SHP77 treated with DMSO at 0.1 percent for 48 hours (cell line): ENCODE measurements at places on chromosomes 6 and 20.

- DNase-seq: no peak
Measured at GRCh38 chr6:13439644-13440043, 47.8 kb downstream of the GFOD1 start.

DNA sequence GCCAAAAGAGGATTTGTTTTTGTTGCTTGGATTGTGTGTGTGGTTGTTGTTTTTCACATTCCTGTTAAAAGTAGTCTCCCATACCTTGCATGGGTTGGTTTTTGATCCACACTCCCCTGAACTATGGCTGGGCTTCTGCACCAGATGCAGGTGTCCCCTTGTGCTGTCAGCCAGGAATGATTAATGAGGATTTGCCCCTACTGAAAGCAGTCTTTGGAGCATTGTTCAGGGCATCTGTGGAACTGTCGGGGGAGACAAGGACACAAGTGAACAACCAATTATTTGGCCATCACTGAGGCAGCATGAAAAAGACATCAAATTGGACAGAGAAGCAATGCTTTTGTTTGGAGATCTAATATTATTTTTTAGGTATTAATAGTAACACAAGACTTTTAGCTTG lies 373.2 kb upstream of the MMS22L start:
- no peak for DNase-seq

GRCh38 chr6:165010556-165011535 lies 298.6 kb downstream of the C6orf118 start:
- DNase-seq: no peak

DNA sequence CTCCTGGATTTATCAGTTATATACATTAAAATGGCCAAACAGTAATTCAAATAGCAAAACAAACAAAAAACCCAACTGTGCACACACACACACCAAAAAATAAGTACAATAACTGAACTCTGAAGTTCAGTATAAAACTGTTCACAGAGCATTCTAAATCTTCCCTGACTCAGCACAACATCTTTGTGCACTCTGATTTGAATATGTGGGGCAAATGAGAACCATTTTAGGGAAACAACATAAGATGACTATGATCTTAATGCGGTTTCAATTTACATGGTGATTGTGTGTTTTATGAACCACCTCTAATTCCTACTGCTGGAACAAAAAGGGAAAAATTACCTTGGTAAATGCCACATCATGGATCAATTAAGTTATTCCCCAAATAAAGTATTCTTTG lies 41.7 kb downstream of the PLAGL1 start:
- DNase-seq: no peak

DNA sequence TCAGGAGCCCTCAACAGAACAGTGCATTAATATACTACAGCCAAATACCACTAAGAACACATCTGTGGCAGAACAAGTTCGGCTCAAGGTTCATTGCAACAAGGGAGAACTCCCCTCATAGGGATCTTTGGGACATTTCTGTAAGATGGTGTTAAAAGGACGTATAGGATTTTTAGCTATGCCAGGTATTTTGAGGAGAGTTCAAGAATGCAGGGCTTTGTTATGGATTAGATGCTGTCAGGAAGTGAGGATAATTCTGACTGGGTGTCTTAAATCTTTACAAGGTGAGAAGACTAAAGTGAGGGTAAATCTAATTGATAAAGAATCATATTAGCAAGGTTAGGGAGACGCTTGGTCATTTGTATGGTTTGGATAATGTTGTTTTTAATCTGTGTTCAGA lies 83.7 kb upstream of the AHI1 start:
- no peak for DNase-seq

GRCh38 chr20:2165871-2166270 lies 64.2 kb downstream of the STK35 start:
- no peak for DNase-seq

- no peak for DNase-seq
Measured at GRCh38 chr20:23966298-23966697, 22.3 kb downstream of the GGTLC1 start.

GRCh38 chr6:109297406-109298110 lies 84.7 kb downstream of the CD164 start:
- no peak for DNase-seq

- no peak for DNase-seq
Measured at GRCh38 chr6:23690453-23691049, 435.5 kb upstream of the NRSN1 start.

DNA sequence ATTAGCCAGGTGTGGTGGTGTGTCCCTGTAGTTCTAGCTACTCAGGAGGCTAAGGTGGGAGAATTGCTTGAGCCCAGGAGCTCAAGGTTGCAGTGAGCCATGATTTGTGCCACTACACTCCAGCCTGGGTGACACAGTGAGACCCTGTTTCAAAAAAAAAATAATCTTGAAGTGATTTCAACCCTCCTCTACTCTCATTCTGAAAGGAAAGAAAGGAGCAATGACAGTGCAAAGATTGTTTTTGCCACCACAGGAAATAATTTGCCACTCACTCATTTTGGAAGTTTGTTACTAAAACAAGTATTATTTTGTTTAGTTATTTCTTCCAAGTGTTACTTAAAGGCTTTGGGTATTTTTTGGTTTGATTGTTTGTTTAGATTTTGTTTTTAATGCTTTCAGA lies 45.6 kb downstream of the BLTP3A start:
- no peak for DNase-seq

DNA sequence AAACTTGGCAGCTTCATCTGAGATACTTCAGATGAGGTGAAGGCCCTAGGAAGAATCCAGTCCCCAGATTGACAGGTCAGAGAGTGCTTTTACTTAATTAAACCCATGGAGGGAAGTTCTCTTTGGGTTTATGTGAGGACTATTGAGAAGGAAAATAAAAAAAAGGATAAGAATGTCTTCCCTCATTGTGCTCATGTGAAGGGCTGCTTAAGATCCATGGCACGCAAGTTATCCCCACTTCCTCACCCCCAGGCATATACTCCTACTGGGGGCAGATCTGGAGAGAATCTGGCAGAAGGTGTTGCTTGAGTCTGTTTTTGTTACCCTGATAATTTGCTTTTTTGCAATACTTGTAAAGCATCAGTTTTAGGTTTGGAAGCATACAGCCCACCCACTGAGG lies 322.9 kb upstream of the TFAP2D start:
- no peak for DNase-seq

DNA sequence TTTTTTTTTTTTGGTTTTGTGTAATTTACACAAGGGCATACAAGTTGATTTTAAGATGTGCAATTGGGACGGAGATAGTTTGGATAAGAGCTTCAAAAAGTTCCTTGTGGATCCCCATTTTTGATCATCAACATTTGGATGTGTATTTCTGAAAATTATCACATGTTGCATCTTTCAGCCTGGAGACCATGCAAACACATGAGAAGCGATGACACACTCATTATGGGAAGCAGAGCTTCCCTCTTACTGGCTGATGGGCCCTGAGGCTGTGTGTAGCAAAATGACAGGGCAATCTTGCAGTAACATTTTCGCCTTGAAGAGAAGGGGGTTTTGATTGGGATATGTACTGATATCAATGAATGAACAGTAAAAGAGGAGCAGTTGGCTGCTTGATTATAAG lies 22.0 kb upstream of the RIPK1 start:
- DNase-seq: no peak

DNA sequence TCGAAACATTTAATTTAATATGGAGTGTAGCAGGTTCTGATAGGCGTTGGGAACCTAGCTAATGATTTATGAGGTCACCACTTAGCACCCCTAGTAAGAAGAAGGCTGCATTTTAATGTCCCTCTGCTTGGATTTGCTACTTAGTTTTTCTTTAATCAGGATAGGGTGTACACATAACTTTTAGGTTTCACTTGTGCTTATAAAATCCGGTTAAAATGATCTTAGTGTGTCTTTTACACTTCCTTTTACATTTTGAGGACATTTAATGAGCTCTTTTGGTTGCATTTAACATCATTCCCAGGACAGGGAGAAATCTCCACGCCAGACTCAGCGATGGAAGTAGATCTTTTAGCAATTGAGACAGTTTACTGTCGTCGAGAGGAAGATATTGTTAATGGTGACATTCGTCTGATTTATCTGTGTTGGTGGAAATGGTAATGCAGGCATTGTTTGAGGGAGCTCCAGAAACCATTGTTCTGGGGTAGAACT lies 5.6 kb downstream of the TFAP2A start:
- no peak for DNase-seq

- no peak for DNase-seq
Measured at GRCh38 chr20:56487216-56487615, 18.8 kb downstream of the RTF2 start.

DNA sequence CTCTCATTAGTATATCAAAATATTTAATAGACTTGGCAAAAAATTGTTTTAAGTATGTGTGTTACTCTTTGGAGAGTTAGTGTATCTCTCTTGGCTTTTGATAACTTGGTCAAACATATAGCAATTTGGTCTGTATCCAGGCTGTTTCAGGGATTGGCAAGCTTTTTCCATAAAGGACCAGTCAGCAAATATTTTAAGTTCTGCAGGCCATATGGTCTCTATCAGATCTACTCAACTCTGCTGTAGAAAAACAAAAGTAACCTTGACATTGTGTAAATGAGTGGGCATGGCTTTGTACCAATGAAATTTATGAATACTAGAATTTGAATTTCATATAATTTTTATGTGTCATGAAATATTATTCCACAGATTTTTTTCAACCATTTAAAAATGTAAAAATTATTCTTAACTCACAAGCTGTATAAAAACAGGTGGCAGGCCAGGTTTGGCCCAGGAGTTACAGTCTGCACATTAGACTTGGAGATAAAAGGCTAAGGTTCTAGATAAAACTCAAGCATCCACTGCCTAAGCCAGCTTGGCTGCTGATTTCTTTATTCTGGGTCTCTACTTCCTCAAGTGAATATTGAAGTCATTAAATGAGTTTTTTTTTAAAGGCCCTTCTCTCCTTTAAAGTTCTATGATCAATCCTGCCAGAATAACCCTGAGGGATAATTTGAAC lies 13.7 kb downstream of the GSTA4 start:
- no peak for DNase-seq

- peak; percentile 89 for DNase-seq
Measured at GRCh38 chr20:297098-297924, at the start of gene ZCCHC3. Gene ZCCHC3, plus strand, starts transcription at chr20:297570. Its CDS starts 17 bp downstream, at chr20:297587.

DNA sequence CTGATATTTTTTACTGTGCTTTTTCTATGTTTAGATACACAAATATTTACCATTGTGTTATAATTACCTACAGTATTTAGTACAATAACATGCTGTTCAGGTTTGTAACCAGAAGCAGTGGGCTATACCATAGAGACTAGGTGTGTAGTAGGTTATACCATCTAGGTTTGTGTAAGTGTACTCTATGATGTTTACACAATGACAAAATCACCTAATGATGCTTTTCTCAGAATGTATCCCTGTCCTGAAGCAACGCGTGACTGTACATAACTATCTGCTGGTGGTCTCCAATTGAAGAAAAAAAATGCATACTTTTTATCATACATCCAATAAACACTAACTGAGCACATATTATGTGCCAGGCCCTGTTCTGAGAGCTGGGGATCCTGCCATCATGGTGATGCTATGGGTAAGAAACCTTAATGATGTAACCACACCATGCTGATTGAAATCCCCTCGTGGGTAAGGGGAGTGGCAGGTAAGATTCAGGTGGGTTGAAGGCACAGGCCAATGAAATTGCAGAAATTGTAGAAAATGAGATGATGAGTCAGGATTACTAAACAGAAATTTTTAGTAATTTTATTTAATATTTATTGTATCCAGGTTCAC lies 76.8 kb downstream of the FYN start:
- DNase-seq: no peak

GRCh38 chr6:57104336-57104735 lies 14.3 kb downstream of the ZNF451 start:
- DNase-seq: no peak

DNA sequence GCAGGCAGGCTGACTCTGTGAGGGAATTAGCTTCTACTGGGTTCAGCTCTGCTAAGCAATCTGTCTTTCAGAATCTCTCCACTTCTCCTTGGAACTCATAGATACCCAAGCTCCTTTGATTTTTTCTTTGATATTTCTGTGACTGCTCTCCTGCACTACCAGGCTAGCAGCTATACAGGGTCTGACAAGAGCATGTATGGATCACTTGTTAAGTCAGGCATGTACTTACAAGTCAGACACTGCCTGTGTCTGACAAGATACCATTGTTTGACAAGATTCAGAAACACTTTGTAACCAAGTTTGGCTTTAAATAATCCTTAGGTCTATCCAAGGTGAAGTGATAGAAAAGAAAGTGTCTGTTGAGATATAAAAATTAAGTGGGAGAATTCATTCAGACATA lies 79.5 kb downstream of the SESN1 start:
- no peak for DNase-seq

DNA sequence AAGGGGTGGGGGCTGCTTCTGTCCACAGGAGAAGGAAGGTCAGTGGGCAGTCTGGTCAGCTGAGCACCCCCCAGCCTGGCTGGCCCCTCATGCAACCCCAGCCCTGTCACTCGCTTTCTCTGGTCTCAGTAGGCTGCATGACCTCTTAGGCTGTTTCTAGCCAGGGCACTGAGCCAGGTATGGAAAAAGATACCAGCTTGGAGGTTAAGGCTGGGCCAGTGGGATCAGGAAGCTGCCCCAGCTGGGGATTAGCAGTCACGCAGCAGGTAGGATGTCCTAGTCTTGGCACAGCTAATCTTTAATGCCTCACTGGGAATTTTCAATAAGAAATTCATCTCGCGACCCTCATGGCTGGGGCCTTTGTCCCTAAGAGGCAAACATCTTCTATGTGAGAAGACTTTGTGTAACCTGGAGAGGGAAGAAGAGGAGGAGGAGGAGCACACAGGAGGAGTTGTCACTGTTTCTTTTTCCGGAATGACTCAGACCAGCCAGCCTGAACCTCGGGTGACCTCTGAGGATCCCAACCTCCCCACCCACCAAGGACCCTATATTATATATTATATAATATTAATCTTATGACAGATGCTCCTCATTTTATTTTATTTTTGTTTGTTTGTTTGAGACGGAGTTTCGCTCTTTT lies 2.4 kb upstream of the BPIFA2 start:
- DNase-seq: no peak

DNA sequence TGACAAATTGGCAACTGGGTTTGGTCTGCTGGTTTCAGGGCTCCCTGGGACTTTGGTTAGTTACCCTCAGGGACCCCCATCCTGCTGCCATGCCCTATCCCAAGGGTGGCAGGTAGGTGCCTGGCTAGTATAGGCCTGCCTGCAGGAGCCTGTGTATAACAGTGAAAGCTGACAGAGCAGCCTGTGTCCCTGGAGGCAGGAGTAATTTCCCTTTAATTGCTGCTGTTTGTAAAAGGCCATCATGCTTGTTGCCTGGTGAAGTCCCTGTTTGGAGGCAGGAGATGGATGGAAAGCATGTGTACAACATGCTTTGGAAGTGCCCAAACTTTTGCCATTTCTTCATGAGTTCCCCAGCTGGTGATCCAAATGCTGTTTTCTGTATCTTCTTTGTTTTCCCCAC lies 30.1 kb downstream of the CMTR1 start:
- no peak for DNase-seq

GRCh38 chr6:152828431-152828830 lies 77.8 kb downstream of the VIP start:
- no peak for DNase-seq
